Activated T-helper 1 cell treated with Interleukin-2 at 50 U/mL for 16 hours (primary cell): ENCODE measurements at places on chromosomes 6 and 20.

- DNase-seq = peak; percentile 46
These were observed 5.3 kb upstream of the HSPA1B start for GRCh38 chr6:31822036-31822821.

DNA sequence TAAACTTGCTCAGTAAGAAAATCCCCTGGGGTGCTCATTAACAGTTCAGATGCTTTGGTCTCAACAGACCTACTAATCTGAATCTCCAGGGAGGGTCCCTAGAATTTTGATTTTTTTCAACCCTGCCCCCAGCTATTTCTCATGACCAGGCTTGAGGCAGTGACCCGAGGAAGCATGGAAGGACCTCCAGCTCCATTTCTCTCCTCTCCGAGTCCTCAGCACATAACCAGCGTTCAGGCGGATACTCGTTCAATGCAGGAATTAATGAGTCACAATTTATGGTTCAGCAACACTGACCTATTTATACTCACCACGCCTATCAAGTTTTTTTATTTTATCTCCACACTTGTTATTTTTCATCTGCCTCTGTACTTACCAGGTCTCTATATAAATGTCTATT lies 369.2 kb upstream of the CDH4 start:
- no peak for DNase-seq

GRCh38 chr6:149089510-149089909 lies 228.0 kb upstream of the TAB2 start:
- no peak for DNase-seq

DNA sequence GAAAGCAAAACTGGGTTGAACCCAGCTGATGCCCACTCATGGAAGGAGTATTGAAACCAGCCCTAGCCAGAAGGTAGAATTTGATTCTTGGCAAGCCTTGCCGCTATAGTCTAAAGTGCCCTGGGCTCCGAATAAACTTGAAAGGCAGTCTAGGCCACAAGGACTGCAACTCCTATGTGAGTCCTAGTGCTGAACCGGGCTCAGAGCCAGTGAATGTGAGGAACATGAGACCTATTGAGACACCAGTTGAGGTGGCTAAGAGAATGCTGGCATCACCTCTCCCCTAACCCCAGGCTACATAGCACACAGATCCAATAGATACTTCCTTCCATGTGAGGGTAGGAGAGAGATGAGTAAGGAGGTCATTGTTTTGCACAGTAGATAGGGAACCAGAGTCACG lies 3.5 kb upstream of the DEFB110 start:
- DNase-seq = no peak

GRCh38 chr6:114718716-114719270 lies 376.0 kb upstream of the HS3ST5 start:
- DNase-seq = no peak

DNA sequence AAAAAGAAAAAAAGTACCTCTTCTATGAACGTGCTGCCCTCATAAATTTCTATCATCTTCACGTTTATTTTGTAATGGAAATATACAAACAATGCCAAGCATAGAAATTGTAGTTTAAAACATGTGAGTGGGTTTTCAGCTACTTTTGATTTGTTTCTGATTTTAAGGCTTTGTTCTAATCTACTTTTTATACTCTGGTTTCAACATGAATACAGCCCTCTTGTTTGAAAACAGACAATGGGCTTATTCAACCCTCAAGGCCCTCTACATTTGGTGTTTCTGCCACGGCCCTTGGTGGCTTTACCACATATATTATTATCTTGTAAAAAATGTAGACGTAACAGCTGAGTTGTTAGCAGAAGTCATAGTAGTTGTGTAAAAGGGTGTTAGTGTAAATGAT lies 153.9 kb downstream of the SOX4 start:
- DNase-seq = no peak

- no peak for DNase-seq
These were observed 100.6 kb upstream of the HIVEP1 start for GRCh38 chr6:11911538-11911937.

DNA sequence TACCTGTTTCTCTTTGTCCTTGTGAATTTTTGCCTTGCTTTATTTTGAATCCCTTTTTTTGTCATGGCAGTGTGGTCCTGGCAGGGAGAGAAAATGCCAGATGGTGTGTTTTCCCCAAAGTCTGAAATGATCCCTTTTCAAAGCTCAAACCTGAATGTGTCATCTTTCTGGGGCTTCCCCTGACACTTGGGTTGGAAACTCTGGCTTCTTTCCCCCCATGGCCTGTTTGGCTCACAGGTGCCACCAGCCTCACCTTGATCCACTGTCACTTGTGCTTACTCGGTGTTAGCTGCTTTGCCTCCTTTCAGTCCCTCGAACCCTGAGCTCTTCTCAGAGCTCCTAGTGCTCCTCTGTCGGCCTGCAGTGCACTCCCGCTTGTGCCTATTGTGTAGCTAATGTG lies 22.3 kb downstream of the MYBL2 start:
- DNase-seq = no peak

DNA sequence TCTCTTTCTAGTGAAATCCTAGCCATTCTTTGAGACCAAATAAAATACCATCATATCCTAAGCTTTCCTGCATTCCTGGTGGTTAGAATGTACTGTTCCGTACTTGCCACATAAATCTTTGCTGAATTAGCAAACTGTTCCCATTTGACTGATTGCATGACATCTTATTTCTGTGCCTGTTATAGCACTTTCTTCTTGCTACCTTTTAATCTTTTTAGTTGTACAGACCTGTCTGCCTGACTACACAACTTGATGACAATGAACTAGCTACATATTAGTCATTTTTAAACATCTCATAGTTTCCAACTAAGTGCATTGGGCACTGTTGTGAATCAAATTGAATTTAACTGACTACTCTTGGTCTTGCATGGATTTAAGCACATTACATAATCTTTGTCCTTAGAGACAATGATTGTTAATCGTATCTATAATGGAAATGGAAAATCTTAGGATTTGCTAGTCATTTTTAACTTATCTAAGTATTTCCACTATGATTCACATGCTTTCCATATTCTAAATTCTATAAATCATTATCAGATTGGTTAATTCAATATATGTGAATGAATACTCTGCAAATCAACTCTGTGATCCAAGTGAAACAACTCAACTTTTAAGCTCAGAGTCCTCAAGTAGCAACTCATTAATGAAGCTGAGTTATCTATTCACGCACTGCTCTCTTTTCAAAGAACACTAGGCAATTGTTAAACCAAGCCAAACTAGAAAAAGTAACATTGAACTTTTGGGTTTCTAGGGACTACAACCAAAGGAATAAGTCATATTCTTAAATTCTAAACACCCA lies 109.0 kb downstream of the TNFRSF21 start:
- no peak for DNase-seq
